ENCODE measurements at places on chromosomes 16 and 17. TPM values are rescaled to one million over a fixed set of nuclear protein-coding genes. Genes with fewer than 3 reads are reported as not detected.

EVPLL gene
- not detected for total RNA-seq

TEKT1 gene
- total RNA-seq = not detected

ABCC11 gene
- total RNA-seq = 0.22 TPM

DNAAF1 gene
- 0.19 TPM for total RNA-seq

MAPT gene
- total RNA-seq = 1.5 TPM

CES4A gene
- 2.0 TPM for total RNA-seq

TMEM92 gene
- total RNA-seq = 22.1 TPM

KRT36 gene
- total RNA-seq = not detected

EXOC3L1 gene
- total RNA-seq = 0.27 TPM
